ENCODE measurements at places on chromosomes 2 and 18. TPM values are rescaled to one million over a fixed set of nuclear protein-coding genes. Genes with fewer than 3 reads are reported as not detected.

GRCh38 chr2:218691234-218691633 lies 19.3 kb downstream of the STK36 start:
- DNase-seq = no peak

DNA sequence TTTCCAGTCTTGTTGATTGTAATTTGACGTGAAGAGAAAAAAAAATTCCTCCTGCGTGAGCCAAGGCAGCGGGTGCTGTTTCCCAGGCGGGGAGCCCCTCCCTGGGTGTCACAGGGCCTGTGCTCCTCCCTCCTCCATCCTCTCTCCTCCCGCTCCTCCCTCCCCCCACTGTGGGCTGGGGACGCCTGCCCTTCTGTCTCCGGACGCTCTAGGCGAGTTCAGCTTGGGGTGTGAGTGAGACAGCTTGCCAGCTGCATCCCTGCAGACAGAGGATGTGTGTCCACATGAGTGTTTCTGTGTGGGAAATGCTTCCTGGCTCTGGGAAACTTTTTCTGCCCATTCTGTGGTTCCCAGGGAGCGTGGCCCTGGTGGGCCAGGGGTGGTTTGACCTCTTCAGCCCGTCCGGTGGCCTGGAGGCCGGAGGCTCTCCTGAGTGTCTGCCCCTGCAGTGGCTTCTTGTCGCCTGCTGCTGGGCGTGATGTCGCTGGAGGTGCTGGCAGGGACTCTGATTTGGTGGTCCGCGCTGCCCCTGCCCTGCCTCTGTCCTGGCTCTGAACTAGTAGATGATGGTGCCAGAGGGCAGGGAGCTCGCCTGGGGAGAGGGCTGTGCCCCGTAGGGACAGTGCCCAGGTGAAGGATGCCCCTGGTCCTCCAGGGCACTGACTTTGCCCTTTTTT lies 96.4 kb downstream of the USP40 start:
- peak; percentile 72 for DNase-seq

GRCh38 chr2:35731674-35732073 lies 623.9 kb upstream of the CRIM1 start:
- no peak for DNase-seq

- DNase-seq = no peak
Measured at GRCh38 chr2:5537180-5537688, 154.9 kb upstream of the SOX11 start.

DNA sequence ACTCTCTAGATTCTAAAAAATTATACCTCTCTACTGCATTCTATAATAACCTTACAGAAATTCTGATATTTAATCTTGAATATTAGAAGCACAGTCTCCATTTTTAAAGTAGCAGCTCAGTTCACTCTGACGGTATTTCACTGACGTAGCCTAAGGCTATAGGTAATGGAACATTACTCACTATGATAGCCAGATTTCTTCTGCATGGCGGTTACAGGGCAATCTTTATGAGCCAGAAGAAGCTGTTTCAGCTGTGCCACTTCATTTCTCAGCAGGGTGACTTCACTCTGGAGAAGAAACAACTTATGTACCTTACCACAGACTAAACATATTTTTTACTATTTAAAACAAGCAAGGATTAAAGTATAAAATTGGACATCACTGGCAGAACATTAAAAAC lies 75.3 kb upstream of the CHN1 start:
- no peak for DNase-seq

DNA sequence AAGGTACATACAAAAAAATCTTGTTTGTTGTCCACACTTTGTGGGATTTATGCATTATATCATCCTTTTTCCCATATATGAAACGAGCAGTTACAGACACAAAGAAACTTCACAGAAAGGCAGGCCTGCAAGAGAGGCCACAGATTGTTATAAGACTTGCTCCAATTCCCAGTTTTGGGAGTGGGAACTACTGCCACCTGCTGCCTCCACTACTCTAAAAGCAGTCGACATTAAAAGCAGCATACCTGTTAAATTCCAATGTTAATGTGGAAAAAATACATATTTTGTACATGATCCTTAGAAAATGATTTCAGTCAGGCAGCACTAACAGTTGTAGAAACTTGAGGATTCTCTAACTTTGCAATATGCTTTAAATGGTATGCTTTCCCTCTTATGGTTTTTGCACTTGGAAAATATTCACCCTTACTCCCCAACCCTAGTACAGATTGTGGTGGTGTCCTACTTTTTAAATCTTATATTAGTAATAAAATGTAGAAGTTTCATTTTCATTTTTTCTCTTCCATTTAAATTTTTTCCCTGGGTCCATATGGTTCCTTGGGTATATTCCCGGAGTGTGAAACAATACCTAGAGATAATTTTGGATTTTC lies 37.9 kb downstream of the SLC38A11 start:
- peak; percentile 23 for DNase-seq

DNA sequence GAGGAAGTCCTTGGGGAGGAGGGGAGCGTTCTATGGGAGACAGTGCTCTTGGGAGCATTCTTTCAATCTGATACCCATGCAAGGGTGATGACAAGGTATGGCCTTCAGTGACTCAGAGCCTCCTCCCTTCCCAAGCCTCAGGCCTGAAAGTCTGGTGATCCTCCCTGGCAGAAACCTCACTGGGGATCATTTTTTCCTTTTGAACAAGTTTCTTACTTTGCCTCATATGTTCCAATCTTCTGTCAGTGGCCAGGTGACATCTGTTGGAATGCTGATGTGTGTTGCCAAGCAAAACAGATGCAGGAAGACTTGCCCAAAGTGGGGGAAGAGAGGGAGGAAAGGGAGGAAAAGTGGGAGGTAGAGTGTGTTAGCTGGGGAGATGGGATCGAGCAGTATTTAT lies 224.8 kb downstream of the NEDD4L start:
- no peak for DNase-seq

GRCh38 chr2:46248171-46248570 lies 49.0 kb upstream of the EPAS1 start:
- DNase-seq = no peak

- DNase-seq = peak; percentile 87
Measured at GRCh38 chr2:19358242-19359020, at the start of gene OSR1. Gene OSR1 (minus strand): TSS chr2:19358623. CDS start chr2:19353805, 4,818 bp downstream.

GRCh38 chr2:133521146-133521745 lies 47.0 kb downstream of the NCKAP5 start:
- DNase-seq = no peak

DNA sequence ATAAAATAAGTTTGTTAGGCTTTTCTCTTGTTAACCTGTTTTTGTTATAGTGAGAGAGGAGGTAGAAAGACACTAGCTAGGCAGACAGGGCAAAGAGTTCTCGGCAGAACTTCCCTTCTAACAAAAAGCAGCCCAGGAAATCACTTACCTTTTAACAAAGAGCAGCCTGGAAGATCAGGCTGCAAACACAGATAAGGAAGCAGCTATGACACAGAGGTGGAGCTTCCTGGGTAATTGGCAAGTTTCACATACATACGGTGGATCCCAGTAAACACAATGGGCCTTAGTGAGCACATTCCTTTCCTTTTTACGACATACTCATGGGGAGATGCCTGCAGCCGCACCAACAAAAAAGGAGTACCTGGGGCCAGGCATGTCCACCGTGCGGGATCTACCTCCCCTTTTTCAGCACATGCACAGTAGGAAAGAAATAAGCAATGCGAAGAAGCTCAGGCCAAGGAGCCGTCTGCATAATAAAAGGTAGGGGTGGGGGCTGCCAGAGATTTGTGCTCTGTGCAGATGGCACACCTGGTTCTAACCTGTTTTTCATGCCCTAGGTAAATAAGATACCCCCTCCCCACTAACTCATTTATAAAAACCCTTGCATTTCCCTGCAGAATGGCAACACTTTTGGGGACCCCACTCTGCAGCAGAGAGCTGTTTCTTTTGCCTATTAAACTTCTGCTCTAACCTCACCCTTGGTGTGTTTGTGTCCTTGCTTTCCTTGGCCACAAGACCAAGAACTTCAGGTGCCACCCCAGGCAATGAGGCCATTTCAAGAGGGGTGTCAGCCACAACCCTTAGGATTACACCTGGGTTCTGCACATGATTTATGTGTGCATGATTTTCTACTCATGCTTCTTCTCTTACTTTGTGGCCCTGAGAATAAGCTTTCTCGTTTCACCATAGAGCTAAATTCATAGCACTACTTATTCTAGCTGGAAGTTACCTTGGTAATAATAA lies 26.5 kb downstream of the MDH1 start:
- DNase-seq = no peak

DNA sequence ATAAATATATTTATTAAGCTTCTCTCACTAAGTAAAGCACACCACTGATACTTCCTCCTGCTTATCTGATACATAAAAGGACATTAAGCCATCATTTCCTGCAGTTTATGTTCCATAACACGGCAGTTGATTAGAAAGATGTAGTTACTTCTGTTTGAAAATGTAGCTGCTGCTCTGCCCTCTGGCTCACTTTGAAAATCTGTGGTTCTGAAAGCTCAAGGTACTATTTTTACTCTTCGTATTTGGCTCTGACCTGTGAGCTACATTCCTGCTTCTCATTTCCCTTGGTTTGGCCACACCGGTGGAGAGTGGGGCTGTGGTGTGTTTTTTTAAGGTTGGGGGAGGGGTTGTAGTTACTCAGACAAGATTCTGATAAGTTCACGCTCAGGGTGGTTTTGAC lies 12.8 kb upstream of the TTN start:
- no peak for DNase-seq

DNA sequence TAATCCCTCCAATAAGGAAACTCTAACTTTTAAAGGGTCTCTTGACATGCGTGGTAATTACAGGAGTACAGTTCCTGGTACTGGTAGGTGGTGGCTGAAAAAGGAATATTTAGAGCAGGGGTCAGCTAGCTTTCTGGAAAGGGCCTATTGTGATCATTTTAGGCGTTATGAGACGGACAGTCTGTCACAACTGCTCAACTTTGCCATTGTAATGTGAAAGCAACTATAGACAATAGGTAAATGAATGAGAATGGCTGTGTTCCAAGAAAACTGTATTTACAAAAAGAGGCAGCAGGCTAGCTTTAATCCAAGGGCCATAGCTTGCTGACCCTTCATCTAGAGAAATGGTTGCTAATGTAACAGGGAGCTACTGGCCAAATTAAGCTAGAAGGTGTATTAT lies 177.7 kb upstream of the LRRTM1 start:
- no peak for DNase-seq

GRCh38 chr2:238912916-238913875 lies 65.3 kb downstream of the TWIST2 start:
- DNase-seq = no peak

GRCh38 chr2:14540015-14540414 lies 92.5 kb upstream of the LRATD1 start:
- no peak for DNase-seq

- no peak for DNase-seq
Measured at GRCh38 chr2:238439917-238440316, 13.2 kb downstream of the ASB1 start.

GRCh38 chr2:166882851-166883250 lies 5.4 kb upstream of the XIRP2 start:
- DNase-seq = no peak

GRCh38 chr18:52766002-52766545 lies 426.1 kb downstream of the DCC start:
- DNase-seq = no peak

GRCh38 chr18:39496986-39497385 lies 1931.4 kb upstream of the CELF4 start:
- DNase-seq = no peak

DNA sequence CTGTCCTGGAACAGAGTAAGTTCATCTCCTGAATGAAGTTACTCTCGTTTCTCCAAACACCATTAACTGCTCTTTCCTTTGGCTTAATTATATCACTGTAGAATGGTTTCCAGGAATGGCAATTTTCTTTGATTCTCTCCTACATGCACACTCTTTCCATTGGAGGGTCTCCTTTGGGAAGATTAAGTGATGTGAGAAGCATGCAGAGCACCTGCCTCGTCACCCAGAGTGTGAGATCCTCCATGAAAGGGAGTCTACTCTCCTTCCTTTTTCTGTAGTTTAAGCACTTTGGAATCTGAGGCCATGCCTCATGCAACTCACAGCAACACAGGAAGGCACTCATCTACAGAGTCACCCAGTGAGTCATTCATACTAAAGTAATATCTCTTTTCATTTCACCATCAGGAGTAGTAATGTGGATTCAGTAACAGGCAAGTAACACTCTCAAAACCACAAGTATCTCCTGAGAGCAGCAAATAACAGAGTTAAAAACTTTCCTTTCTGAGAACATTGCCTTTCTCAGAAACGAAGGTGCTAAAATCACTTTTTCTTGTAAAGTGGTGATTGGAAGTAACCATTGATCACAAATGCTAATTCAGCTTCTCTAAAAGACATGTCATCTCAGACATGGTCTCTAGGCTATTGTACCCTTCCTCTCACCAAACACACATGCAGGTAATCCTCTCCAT lies 52.8 kb upstream of the IL1RL1 start:
- no peak for DNase-seq

Gene ASXL2
- polyA plus RNA-seq = 19.1 TPM

Gene MEP1B
- 0.09 TPM for polyA plus RNA-seq

Gene SP9
- not detected for polyA plus RNA-seq

Gene SCRN3
- 38.2 TPM for polyA plus RNA-seq

Gene FER1L5
- polyA plus RNA-seq = 0.87 TPM

Gene MDH1B
- 3.8 TPM for polyA plus RNA-seq

Gene IL1RN
- 1.2 TPM for polyA plus RNA-seq

Gene C2orf15
- polyA plus RNA-seq = 5.2 TPM

Gene DES
- polyA plus RNA-seq = 32.6 TPM

Gene MRO
- polyA plus RNA-seq = 0.78 TPM

Gene ASB18
- polyA plus RNA-seq = 0.04 TPM

Gene DLGAP1
- 3.2 TPM for polyA plus RNA-seq

Gene ARHGAP15
- 49.7 TPM for polyA plus RNA-seq

Gene TUBA4A
- polyA plus RNA-seq = 38.0 TPM

Gene PLGLB1
- 15.2 TPM for polyA plus RNA-seq

Gene ZNG1B
- polyA plus RNA-seq = 40.1 TPM

Gene PIEZO2
- polyA plus RNA-seq = 177 TPM

Gene FOXD4L1
- polyA plus RNA-seq = 0.21 TPM

Gene TUBB8B
- 1.2 TPM for polyA plus RNA-seq

Gene DIPK1C
- 0.30 TPM for polyA plus RNA-seq

Measured in right lung (tissue), 10 donors.